ENCODE measurements at places on chromosomes 6 and 20.

DNA sequence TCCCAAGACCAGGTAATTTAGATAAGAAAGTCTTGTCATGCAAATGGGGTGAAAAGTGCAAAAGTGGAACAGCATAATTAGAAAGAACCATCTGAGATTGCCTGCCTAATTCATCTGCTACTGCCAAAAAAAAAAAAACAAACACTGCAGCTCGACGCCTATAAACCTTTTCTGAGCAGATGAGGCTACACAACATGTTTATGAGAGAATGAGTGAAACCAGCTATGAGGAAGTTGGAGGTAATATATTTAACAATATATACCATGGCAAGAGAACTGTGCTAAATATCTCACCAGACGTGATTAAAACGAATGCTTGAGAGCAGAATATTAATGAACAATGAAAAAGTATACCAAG, 50.0 kb downstream of the LAMA4 start:
- DNase-seq, result no peak

GRCh38 chr20:4061987-4062386, 46.6 kb upstream of the RNF24 start:
- no peak for DNase-seq

GRCh38 chr6:36539814-36540568, 7.3 kb downstream of the STK38 start:
- no peak for DNase-seq

- DNase-seq, result no peak
Observed at GRCh38 chr6:105109955-105110895, 69.6 kb downstream of the POPDC3 start.

- DNase-seq, result no peak
Observed at GRCh38 chr6:3841711-3842565, 7.2 kb upstream of the FAM50B start.

- DNase-seq, result no peak
Observed at GRCh38 chr6:5471637-5472398, 210.5 kb downstream of the FARS2 start.

GRCh38 chr6:24249926-24250325, 107.9 kb downstream of the DCDC2 start:
- DNase-seq, result no peak

GRCh38 chr20:22801528-22801927, 217.2 kb upstream of the FOXA2 start:
- DNase-seq, result no peak

- no peak for DNase-seq
Observed at GRCh38 chr20:43982016-43982415, 67.4 kb downstream of the TOX2 start.

- no peak for DNase-seq
Observed at GRCh38 chr20:1901704-1902103, 6.5 kb downstream of the SIRPA start.

GRCh38 chr6:47352966-47353365, 43.3 kb upstream of the TNFRSF21 start:
- DNase-seq, result no peak

GRCh38 chr6:44624226-44624625, 236.7 kb downstream of the CDC5L start:
- no peak for DNase-seq

DNA sequence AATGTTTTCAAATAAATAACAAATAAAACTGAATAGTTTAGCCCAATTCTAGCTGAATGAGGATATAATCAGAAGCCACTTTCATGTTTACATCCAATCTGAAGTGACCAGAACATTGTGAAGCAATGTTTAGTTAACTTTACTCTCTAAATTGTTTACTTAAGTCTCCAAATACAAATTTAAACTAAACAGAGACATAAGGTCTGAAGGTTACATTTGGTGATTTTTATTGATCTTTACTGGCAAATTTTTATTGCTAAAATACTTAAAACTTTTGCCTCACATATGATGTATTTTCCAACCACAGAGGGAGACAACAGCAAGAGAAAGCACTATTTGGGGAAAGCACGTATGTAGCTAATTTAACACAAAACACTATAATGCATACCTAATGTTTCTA, 106.8 kb upstream of the THEMIS start:
- DNase-seq, result no peak

DNA sequence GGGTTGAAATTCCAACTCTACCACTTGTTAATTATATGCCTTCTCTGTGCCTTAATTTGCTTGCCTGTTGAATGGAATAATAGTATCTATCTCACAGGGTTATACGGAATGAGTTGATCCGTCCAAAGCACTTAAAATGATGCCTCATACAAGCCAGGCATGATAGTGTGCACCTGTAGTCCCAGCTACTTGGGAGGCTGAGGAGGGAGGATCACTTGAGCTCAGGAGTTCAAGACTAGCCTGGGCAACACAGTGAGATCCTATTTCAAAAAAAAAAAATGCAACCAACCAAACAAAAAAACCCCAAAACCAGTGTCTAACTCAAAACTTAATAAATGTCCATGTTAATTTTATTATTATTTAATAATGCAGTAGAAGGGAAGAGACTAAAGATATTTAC, 35.3 kb downstream of the SAMHD1 start:
- DNase-seq, result no peak

- DNase-seq, result peak; percentile 54
Observed at GRCh38 chr20:53903652-53903987, 166.8 kb downstream of the BCAS1 start.

DNA sequence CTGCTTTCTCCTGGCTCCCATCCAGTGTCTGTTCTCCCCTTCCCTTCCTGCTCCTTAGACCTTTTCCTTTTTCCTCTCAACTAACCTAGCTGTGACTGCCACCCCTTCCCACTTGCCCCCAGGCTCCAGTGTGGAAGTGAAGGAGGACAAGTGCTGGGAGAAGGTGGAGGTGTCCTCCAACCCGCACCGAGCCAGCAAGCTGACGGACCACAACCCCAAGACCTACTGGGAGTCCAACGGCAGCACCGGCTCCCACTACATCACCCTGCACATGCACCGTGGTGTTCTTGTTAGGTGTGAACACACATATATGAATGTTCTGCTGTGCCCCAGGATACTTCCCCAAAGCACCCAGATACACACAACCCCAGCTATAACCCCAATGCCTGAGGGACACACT, 18.5 kb downstream of the CUL9 start:
- no peak for DNase-seq

DNA sequence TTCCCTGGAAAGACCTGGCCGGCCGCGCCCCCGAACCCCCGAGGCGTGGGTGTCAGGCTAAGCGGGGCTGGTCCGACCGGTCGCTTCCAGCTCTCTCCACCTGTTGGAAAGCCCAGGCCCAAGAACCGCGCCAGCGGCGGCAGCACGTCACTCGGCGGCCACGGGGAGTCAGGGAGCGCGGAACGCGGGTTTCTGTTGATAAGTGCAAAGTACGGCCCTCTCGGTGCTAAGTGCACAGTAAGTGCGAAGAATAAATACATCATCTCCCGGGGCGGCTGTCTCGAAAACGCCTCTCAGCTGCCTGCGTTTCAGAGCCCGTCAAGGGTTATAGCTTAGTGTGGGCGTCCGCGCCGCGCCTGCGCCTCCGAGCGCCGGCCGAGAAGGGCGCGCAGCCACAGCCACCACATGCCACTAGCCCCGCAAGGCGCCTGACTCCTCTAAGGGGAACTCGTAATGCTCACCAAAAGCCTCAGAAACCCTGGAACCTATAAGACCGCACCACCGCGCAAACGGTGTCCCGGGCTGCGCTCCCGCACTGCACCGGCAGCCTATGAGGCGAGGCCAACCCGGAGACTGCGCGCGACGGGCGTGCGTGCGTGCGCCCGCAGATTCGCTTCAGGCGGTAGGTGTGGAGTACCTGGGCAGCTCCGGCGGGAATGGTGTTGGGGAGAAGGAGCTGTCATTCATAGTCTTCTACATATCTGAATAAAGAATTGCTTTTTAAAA, 9.2 kb upstream of the TBX18 start:
- no peak for DNase-seq

DNA sequence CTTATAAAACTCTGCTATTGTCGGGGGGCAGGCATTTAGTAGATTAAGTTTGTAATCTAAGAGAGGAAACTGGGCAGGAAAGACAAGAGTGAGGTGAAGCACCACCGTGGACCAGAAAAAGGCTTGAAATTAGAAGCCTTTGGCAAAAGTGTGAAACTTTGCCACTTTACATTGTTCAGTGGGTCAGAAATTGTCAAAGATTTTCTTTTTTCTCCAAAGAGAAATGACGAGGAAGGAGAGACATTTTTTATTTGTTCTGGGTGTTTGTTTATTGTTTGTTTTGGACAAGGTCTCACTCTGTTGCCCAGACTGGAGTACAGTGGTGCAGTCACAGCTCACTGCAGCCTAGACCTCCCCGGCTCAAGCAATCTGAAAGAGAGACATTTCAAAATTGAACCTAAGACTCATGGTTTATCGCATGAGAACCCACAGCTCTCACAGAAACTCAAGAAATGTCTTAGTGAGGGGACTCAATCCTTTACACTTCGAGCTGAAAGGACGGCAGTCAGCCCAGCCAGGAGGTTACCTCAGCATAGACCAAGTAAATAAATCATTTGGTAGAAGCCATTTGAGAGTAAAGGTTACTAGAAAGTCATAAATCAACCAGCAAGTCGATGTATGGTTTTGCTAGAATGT, 262.8 kb upstream of the TAB2 start:
- DNase-seq, result no peak

DNA sequence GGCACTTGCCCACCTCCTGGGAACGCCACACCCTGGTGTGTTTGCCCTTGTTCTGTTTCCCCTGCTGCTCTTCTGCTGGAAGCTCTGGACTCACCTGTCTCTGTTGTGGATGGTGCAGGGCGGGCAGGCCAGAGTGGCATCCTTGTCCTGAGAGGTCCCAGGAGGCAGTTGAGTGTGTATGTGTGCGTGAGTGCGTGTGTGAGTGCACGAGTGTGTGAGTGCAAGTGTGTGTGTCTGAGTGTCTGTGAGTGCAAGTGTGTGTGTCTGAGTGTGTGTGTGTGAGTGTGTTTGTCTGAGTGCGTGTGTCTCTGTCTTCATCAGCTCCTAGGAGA, 12.2 kb downstream of the IGF2R start:
- no peak for DNase-seq

DNA sequence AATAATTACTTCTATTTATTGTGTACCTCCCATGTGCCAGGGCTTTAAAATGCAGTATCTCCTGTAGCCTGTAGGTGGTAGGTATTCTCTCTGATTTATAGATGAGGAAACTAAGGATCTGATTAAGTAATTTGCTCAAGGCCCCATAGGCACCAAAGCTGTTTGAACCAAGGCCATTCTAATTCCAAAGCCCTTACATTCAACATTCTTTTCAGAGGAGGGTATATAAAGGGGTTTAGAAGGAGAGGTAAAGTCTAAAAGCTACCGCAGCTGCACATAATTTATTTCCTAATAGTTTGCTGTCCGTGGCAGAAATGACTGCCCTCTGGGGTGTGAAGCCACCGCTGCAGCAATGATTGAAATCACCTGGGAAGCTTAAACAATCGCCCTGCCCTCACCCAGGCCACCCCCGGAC, 95.0 kb upstream of the FAM8A1 start:
- DNase-seq, result peak; percentile 6

DNA sequence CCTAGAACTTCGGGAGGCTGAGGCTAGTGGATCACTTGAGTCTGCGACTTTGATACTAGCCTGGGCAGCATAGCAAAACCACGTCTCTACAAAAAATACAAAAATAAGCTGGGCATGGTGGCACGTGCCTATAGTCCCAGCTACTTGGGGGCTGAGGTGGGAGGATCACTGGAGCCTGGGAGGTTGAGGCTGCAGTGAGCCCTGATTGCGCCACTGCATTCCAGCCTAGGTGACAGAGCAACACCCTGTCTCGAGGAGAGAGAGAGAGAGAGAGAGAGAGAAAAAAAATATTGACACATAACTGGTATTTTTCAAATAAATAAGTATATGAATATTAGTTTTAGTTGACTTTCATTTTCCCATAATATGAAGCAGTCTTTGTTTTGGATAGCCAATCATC, 222.2 kb downstream of the BTBD9 start:
- DNase-seq, result no peak

- no peak for DNase-seq
Observed at GRCh38 chr20:16548068-16548672, 25.1 kb downstream of the KIF16B start.

GRCh38 chr6:87494761-87495422, 22.1 kb downstream of the SLC35A1 start:
- DNase-seq, result no peak

DNA sequence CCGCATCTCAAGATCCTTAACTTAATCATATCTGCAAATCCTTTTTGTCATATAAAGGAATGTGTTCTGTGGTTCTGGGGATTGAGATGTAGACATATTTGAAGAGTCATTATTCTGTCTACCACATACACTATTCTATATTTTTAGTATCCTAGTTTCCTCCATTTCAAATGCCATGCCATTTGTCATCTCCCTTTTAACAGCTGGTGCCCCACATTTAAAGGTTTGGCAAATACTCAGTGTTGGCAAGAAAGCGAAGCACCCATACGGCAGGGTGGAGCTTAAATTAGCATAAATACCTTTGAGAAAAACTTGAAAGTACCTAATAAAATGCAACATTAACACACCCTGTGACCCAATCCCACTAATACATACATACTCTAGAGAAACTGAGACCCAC, 31.7 kb downstream of the PAK5 start:
- DNase-seq, result no peak

GRCh38 chr6:121086876-121087275, 247.4 kb downstream of the TBC1D32 start:
- no peak for DNase-seq

DNA sequence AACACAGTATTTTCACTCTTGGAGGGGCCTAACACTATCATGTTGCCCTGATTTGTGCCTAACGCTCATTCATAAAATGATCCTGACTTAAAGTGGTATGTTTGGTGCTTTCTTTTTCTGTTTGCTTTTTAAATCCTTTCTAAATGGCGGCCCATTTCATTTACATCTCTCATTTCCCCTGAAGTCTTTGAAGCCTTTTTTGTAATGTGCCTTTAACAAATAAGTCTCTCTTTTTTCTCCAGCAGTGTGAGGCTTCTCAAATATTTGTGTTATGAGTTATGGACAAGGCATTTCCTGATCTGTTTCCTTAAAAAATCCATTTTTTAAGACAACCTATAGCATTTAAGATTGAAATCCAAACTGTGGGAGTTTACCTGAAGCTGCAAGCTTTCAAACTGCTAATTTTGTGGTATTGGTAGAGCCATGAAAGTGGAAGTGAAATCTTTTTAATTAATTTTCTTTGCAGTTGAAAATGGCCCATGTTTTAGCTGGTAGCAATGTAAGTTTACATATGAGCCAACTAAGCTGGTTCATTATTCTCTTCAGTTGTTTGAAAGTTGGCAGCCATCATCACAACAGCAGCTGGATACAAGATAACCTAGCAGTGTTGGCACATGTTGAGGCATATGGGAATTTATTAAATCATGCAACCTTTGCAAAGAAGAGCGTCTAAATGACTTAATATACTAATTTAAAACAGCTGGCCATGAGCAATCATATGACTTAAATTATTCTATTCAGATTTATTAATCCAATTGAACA, 469.7 kb downstream of the CDKAL1 start:
- no peak for DNase-seq
